Immature natural killer cell (primary cell): ENCODE measurements at places on chromosomes 16 and 17. TPM values are rescaled to one million over a fixed set of nuclear protein-coding genes. Genes with fewer than 3 reads are reported as not detected.

GRCh38 chr17:78040440-78041385, 82.2 kb downstream of the TNRC6C start:
- no peak for DNase-seq

DNA sequence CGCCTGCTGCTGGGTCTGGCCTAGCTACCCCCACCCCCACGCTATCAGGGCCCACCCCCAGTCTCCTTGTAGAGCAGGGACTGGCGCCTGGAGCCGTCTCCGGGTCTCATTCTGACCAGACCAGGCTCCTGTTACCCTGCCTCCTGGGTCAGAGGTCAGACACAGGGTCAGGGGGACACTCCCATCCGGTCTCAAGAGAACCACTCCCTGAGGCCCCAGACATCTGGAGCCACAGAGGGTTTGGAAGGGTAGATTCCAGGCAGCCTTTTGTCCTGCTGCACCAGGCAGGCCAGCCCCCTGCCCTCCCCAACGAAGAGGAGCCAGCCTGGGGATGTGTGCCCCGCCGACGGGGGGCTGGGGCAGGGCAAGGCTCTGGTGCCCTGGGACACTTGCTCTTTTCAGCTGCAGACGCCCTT, 944 bp upstream of the WFIKKN1 start:
- no peak for DNase-seq

HID1 gene
- polyA plus RNA-seq = 0.94 TPM

DNA sequence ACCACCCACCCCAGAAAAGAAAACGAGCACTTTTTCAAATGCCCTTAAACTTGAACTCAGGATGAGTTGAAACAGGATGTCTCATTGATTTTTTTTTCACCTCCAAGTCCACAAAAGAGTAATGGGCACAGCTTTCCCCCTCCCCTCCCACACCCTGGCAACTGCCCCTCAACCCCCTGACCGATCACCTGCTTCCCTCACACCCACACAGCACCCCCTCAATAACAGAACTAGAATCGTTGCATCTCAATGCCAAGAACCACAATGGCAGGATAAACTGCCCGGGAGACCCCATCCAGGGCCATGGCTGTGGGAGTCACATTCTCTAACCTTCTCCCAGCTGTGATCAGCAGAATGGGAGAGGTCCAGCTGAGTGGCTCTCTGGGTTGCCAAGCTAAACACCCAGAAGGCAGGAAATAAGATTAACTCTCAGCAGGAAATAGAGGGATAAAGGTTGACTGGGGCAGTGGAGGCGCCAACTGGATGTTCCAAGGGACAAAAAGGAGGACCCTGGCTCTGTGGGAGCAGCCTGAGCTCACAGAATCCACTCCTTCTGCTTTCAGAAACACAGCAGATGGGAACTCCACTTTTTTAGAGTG, 128.0 kb upstream of the SDK2 start:
- DNase-seq = no peak

DNA sequence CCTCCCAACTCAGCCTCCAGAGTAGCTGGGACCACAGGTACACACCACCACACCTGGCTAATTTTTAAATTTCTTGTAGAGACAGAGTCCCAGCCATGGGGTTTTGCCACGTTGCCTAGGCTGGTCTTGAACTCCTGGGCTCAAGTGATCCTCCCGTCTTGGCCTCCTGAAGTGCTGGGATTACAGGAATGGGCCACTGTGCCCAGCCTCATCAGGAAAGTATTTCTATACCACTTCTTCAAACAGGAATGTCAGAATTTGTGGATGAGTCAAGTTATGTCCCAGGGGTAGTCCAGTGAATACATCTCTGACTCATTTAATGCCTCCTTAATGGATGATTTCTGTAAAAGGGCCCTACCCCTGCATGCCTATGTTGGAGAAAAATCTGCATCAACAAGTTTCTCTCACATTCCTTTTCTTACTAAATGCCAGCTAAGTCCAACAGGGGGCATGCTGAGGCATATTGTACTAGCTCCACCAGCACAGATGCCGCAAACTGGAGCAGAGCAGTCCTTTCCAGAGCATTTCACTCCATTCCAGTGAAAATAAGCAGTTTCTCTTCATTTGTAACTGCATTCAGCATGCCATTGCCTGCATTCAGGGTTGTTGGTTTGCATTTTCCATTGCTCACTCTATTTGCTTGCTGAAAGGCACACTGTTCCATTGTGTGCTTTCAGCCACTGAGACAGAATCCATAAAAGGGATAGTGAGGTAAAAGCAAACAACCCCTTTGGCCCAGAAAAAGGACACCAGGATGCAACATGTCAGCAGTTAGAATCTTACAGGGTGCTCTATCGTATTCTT, 5.3 kb upstream of the CAVIN1 start:
- DNase-seq = peak; percentile 53

DNA sequence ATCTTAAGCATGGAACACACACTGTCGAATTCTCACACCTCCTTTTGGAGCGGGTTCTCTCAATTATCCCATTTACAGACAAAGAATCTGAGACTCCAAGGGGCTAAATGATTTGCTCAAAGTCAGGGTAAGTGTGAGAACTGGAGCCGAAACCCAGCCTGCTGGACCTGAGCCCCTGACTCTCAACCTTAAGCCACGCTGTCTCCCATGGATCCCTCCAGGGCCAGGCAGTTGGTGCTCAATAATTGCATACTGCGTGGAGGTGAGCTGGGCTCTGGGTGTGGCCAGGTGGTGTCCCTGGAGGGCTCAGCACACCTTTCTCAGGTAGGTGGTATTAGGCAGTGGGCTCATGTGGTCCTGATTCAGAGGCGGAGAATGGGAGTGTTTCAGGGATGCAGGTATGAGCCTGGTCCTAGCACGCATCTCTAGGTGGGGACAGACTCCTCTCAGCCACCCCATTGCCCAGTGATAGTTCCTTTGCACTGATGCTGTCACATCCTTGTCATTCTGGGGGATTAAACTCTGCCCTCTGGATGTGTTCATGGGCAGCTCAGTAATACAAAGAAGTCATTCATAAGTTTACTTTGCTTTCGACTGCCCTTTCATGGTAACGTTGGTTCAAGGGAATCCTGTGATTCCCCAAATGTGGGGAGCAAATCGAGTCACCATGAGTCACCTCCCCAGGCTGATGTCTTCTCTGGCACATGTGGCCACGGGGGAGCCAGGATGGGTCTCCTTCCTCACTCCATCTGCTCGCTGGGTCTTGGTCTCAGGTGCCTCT, 399.5 kb upstream of the TNRC6C start:
- no peak for DNase-seq

MILR1 gene
- 1.8 TPM for polyA plus RNA-seq

DNA sequence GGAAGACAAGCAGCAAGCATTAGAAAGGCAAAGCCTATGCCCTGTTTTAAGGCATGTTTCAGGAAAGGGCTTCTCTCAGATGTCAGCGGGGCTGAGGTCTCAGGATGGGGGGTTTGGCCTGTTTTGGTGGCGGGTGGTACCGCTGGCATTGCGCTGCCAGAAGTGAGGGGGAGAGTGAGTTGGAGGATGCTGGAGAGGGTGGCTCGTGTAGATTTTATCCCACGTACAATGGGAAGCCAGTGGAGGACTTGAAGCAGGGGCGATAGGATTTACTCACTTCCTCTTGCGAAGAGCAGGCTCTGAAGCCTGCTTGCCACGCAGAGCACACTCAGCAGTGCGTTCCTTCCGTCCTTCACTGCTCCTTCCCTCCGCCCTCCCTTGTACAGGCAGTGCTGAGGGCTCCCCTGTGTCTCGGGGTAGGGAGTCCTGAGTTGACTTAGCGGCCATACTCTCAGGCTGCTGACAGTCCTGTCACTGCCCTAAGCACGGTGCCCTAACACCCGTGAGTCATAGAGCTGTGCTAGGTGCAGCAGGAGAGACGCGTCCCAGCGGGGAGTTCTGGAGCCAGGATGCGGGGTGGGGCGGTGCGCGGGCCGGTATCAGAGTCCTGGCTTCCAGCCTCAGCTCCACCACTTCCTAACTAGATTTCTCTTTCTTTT, 113.1 kb downstream of the SNX29 start:
- no peak for DNase-seq
